ENCODE measurements at places on chromosomes 3 and 15.

- no peak for DNase-seq
Observed at GRCh38 chr3:159356606-159357005, 554.8 kb downstream of the MFSD1 start.

- no peak for DNase-seq
Observed at GRCh38 chr3:57130571-57131209, 34.5 kb downstream of the IL17RD start.

DNA sequence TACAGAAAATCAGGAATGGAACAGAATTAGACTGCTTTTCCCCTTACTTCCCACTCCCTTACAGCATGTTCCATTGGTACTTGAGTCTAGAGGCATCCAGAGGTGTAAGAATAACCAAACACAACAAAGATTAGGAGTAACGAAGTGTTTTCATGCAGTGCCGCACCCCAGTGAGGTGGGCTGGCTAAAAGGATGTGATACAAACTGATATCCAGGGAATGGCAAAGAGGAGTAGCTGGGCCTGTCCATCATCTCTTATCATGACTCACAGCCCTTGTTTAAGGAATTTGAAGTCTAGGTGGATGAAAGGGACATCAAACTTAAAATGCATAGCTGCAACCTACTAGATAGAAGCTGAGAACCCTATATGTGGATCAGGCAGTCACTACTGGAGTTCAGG lies 16.4 kb downstream of the SCG5 start:
- DNase-seq: no peak

GRCh38 chr15:28987337-28987736 lies 101.6 kb downstream of the APBA2 start:
- DNase-seq: no peak

DNA sequence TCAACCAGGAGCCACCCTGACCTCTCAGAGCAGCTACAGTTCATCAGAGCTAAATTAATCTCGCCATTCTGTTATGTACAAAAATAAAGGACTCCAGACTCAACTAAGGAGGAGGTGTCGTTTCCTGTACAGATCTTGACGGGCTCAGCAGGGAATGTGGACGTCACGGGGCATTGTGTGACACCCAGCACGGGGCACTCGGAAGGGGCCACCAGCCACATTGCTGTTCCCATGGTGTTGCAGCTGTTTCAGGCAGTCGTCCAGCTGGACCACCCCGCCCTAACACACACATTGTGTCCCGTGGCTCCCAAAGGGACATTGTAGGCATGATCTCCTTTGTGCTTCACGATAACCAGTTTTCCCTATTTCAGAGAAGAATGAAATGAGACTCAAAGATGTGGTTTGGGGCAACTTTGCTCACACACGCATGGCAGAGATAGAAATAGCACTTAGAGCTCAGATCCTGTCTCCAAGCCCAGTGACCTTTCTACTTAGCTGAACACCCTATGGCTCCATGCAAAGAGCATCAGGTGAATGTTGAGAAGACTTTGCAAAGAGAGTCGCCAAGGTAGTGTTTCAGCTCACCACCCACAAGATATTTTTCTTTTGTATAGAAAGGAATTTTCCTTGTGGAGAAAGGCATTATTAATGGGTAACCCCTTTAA lies 5.5 kb downstream of the SSUH2 start:
- DNase-seq: no peak

DNA sequence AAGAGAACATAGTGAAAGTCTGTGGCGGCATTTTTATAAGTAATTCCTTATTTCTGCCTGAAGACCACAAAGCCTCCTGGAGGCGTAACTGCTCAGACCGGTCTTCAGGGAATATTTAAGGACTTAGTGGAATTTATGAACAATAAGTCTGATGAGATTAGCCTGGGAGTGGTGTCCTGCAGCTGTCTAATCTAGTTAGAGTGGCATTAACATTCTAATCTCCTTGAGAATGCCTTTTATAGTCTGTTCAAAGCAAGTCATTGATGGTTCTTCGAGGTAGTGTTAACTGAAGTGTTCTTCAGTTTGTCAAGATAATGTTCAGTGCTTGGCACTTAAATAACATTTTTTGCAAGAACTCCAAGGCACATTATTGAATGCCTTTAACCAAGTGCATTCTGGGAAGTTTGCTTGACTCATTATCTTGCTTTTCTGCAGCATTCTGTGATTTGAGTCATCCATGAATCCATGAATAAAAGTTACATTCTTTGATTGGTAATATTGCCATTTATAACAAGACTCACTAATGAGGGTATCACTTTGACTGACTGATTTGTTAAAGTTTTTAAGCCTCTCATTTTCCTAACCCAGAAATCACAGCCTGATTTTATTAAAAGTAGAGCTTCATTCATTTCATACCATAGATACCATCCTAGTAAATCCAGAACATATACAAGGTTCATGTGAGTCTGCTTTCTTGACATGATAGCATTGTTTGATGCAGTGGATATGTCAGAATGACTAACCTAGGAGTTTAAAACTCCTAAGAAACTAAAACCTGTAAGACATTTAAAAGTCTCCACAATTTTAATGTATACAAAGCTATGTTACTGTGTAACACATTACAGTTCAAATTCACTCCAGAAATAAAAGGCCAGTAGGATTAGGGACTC lies 12.5 kb downstream of the RBM5 start:
- DNase-seq: no peak

GRCh38 chr3:67522081-67522480 lies 132.3 kb downstream of the SUCLG2 start:
- DNase-seq: no peak

DNA sequence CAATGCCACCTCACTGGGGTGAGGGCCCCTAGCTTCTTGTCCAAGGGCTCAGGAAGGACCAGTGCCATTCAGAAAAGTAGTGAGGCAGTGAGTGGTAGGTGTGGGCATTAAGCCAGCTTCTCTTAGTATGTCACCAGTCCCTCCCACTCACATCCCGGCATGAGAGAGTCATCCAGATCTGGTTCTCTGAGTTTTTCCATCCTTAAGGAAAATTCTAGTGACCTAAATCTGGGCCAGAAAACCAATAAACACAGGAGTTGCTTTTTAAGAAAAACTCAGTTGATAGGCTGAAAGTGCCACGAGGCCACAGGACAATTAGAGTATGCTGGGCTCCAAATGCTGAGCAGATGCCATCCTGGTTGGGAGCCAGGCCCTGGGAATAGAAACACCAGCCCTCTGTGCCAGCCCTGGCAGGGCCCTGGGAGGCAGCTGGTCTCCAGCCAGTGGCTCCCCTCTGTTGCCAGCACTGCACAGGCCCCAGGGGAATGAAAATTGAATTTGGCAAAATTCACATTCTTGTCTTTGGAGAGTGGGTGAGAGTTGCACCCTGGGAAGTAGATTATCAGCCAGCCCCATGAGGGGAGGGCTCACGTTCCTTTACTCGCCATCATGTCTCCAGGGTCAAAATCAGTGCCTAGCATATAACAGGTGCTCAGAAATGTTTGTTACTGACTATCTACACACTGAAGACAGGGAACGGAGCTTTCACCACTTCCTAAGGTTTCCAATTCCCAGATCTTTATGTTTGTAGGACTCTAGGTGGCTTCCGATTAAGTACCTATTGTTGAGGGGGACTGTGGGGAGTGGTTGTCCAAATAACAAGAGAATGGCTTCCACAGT lies 52.8 kb downstream of the FAM43A start:
- DNase-seq: no peak

DNA sequence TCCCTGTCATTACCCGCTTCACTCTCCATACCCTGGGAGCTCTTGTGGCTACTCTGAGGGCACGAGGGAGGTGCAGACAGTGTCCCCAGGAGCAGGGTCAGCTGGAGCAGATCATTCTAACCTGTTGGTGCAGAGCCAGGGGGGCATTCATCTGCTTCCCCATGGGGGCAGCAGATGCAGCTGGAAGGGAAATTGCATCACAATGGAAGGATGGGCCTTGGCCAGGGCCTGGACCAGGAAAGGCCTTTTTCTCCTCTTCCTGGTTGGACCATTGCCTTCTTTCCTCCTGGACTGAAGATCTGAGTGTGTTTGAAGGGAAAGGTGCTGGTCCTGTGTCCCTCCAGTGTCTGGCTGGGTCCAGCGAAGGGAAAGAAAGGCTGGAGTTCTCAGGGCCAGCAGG lies 55.7 kb downstream of the EPHB1 start:
- no peak for DNase-seq

- no peak for DNase-seq
Observed at GRCh38 chr3:66393333-66394005, 107.4 kb downstream of the LRIG1 start.

DNA sequence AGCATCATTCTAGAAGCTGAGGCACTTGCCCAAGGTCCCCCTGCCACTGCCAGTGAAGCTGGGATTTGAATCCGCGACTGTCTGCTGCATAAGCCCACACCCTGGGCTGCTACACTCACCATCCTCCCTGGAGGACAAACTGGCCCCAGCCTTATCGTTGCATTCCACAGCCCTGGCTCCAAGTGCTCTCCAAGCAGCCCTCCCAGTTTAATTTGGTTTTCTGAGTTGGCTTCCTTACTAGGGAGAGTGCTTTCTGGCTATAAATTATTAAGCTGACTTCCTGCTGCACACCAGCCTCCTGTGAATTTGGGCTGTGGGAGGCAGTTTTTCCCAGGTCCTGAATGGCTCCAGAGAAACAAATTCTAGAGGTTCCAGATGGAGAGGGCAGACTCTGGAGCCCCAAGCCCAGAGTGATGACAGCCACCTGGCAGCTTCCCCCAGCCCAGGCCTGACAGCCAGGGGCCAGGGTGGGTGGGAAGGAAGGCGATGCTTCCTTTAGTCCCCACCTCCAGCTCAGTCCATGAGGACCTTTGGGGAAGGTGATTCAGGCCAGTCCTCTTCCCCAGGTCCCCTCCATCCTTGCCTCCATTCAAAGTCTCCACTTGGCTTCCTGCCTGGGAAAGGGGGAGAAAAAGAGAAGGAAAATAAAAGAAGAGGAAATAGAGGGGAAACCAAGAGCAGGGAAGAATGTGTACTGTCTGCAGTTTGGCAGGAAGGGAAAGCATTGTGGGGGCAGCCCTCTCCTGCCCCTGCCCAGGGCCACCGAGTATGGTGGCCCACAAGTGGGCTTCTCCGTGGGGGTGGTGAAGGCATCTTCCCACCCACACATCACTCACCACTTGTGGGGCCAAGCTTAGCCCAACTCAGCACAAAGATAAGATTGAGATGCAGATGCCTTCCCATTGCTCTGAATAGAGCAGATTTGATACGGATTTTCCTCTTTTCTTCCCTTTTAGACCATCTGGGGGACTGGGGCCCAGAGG lies 69.6 kb downstream of the SEMA5B start:
- DNase-seq: no peak

DNA sequence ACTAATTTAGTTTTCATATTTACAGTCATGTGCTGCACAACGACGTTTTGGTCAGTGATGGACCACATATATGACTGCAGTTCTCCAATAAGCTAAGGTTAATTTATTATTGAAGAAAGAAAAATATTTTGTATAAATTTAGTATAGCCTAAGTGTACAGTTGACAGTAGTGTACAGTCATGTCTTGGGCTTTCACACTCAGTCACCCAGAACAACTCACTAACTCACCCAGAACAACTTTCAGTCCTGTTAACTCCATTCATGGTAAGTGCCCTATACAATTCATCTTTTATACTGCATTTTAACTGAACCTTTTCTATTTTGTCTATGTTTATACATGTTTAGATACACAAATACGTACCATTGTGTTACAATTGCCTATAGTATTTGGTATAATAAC lies 3.8 kb upstream of the GABRR3 start:
- no peak for DNase-seq

GRCh38 chr15:101067660-101068522 lies 148.7 kb downstream of the LRRK1 start:
- no peak for DNase-seq

GRCh38 chr3:117844676-117845075 lies 1135.1 kb downstream of the TUSC7 start:
- no peak for DNase-seq

DNA sequence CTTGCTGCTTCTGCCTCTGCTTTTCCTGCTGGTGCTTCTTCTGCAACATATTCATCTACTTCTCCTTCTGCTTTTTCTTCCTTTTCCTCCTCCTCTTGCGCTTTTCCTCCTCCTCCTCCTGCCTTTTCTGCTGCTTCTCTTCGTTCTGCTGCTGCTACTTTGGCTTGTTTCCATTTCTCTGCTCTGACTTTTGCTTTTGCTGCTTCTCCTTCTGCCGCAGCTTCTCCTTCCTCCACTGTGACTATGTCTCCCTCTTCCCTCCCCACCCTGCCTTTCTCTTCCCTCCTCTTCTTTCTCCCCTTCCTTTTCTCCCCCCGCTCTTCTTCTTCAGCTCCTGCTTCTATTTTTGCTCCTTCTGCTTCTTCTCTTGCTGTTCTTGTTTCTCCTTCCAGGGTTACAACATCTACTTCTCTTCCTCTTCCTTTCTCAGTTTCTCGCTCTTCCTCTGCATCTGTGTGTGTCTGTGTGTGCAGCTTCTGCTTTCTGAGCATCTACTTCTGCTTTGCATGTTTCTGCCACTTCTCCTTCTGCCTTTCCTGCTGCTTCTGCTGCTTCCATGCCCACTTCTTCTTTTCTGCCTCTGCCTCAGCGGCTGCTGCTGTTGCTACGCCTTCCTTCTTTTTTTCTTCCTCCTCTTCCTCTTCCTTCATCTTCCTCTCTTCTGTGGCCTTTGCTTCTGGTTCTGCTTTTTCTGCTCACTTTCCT lies 51.4 kb downstream of the FAM43A start:
- DNase-seq: no peak

DNA sequence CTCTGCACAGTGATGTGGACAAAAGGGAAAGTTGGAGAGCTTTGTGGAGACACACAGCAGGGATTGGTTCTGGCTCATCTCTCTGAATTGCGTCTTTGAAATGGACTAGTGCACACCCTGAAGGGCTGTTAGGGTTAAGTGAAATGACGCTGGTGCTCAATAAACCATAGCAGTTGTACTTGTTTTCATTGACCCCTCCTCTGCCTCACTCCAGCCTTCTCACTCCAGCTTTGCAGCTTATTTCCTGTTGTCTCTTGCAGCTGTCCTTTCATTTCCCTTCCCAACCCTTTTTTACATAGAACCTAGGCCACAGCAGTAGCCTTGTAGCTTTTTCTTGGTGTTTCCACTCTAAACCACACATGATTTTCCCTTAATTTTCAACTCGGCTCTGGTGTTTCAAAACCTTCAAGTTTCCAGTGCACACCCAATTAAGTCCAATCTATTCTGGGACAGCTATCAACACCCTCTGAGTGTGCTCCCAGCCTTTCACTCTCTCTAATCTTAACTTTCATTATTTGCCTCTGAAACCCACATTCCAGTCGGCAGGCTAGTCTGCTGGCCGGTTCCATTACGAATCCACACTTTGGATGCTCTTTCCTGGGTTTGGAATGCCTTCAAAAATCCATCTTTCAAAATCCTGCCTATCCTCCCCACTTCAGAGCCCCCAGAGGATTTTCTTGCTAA lies 6.4 kb downstream of the C3orf52 start:
- DNase-seq: no peak

- no peak for DNase-seq
Observed at GRCh38 chr15:88680241-88681001, 41.6 kb downstream of the ISG20 start.

DNA sequence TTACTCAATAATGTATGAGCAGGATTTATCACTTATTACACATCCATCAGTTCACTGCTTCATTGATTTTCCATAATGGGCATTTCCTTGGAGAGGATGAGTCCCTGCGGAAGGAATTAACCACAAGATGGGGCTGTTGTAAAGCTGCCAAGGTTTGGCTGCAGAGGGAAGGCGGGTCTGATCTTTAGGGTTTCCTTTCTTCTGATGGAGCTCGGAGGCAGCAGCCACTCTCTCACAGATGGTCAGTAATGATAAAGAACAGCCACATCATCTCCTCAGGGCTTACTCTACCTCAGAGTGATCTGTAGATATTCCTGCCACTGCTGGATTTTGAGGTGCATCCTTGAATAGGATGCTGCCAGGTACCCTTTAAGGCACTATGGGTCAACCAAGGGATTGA lies 115.2 kb downstream of the USP13 start:
- DNase-seq: no peak

Data from stimulated activated CD4-positive, alpha-beta T cell treated with anti-CD3 and anti-CD28 coated beads, Interleukin-15, amount 100 ng/mL, for 48 hours (primary cell).